NCI-H2029 treated with DMSO at 0.1 percent for 48 hours (cell line): ENCODE measurements at places on chromosomes 12 and 14.

GRCh38 chr14:75188520-75189268, 12.3 kb upstream of the TMED10 start:
- DNase-seq = no peak

- DNase-seq = no peak
These were observed 10.6 kb upstream of the NINJ2 start for GRCh38 chr12:673849-674248.

DNA sequence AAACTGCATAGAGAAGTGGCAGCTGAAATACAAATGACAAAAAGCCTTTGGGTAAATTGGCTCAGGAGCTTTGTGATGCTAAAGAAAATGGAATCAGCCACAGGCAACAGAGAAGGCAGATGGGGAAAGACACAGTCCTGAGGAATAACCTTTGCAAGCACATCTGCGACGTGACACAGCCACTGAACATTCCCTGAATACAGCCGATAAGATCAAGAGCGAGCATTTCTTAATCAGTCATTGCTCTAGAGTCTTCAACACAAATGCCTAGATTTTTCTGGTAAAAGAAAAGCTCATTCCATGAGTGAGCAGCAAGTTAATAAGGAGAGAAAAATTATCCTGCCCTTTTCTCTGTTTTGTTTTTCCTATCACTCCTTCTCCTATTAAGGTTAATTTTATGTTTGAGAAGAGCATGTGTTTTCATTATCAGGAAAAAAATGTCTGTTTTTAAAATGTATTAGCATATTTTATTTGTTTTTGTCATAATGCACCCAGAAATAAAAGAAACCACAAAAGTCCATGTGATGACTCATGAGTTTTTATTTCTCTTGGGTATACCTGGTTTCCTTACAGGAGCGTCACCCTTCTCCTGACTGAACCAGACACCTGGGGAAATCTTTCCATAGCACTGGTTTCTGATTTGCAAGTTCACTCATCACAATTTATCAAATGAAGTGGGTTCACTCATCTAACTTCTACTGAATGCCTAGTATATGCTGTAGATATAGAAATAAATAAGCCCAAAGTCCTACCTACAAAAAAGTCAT, 45.4 kb upstream of the PCED1B start:
- DNase-seq = no peak

- no peak for DNase-seq
These were observed 13.6 kb upstream of the TBC1D30 start for GRCh38 chr12:64810831-64811230.

DNA sequence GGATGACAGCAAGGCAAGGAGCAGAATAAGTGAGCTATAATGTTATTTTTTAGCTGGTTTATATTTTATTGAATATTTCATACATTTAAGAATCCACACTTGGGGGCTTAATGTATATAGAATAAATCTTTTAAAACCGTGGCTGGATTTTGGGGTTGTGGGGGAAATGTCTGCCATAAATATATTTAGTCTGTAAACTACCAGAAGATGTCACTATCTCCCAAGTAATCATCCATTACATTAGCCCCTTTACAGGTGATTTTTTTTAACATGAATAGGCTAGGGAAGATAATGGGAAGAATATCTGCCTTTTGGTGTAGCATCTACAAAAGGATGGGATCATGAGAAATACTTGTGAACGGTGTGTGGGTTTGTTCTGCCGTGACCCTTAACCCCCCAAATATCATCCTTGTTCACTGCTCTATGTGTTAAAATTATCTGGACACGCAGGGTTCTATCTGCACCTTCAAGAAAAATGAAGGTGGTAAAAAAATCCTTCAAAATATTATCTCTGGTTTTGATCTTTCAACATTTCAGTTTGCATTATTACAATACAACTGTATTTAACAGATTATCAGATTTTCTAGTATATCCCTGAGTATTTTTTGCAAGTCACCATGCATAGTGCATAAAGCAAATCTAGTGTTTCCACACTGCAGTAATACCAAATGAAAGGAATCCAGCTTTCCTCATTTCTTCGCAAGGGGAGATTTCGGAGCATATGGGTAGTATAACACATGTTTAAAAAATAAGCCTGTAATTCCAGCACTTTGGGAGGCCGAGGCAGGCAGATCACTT, 8.0 kb upstream of the SLC17A8 start:
- peak; percentile 26 for DNase-seq

GRCh38 chr12:3055026-3055703, 22.0 kb upstream of the TSPAN9 start:
- no peak for DNase-seq
